NCI-H1930 (cell line): ENCODE measurements at places on chromosomes 7 and 10.

DNA sequence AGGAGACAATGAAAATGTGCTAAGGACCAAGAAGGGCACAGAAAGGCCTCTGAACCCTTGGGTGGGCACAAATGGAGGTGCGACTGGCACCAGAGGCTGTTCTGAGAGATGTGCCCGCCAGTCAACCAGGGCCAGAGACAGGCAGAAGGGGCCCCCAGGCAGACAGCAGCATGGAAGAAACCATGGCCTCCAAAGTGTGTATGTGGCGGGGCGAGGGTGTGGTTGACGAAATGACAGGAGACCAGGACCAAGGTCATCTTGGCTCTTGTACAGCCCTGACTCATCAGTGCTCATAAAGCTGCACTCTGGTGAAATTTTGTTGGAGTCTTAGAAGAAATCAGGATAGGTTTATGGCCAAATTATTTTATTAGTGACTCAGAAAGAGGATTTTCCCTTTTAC is 4.0 kb upstream of the MRPS24 start:
- DNase-seq, result no peak

DNA sequence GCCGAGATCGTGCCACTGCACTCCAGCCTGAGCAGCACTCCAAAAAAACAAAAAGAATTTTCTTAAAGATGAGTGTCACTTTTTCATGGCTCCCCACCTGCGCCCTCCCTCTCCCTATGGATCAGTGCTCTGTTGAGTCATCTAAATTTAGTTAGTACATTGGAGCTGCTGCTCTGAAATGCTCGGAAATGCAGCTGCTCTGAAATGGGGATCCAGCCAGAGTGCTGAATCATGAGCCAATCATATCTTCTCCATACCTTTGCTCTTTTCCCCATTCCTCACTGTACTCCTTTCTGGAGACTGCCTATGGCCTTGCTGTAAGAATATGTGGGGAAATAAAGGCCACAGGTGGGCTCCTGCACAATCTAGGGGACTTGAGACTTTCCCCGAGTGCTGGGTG is 188.8 kb downstream of the ZNF438 start:
- no peak for DNase-seq

DNA sequence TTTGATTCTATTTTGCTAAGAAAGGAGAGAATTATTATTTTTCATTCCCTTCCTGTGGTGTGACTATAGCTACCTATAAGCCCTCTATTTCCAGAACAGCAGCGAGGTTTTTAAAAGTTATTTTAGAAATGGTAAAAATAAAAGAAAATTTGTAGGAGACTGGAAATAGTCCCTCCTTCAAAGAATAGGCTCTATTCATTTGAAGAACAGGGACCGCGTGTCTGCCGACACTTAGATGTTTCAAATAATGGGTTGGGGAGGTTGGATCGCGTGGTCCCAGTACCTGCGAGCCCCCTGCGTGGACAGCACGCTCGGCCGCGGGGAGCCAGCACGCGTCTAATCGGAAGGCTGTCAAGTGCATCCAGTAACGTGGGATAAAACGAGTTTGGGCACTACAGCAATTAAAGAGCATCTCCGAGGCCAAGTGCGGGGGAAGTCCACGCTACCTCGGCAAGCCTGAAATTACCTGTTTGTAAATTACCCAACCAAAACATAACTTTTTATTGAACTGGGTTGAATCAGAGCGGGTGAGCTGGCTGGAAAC is 1.0 kb downstream of the CACNA2D1 start:
- no peak for DNase-seq

- no peak for DNase-seq
These were observed 25.8 kb upstream of the FAM13C start for GRCh38 chr10:59387951-59388670.
